ENCODE measurements at places on chromosomes 6 and 20. TPM values are rescaled to one million over a fixed set of nuclear protein-coding genes. Genes with fewer than 3 reads are reported as not detected.

PBX2 gene
- 97.7 TPM for total RNA-seq

CRISP3 gene
- not detected for total RNA-seq

SLC17A1 gene
- total RNA-seq: 0.15 TPM

CST1 gene
- total RNA-seq: not detected

KIF13A gene
- total RNA-seq: 0.27 TPM

PTCHD4 gene
- total RNA-seq: not detected

HLA-DRA gene
- 242 TPM for total RNA-seq

FAM209B gene
- 2.7 TPM for total RNA-seq

ANGPT4 gene
- not detected for total RNA-seq

TIAM2 gene
- total RNA-seq: 7.6 TPM

LY6G6F gene
- total RNA-seq: not detected

CFAP61 gene
- not detected for total RNA-seq

HS3ST5 gene
- total RNA-seq: not detected

MEP1A gene
- total RNA-seq: not detected

ROS1 gene
- not detected for total RNA-seq

MYO6 gene
- total RNA-seq: 0.47 TPM

PMEPA1 gene
- total RNA-seq: not detected

SALL4 gene
- 0.12 TPM for total RNA-seq

IPCEF1 gene
- 6.7 TPM for total RNA-seq

RCAN2 gene
- total RNA-seq: 6.4 TPM

PLEKHG1 gene
- 1.2 TPM for total RNA-seq

PNRC1 gene
- 79.9 TPM for total RNA-seq

PCMTD2 gene
- total RNA-seq: 47.2 TPM

SEL1L2 gene
- not detected for total RNA-seq

LAMA2 gene
- total RNA-seq: 0.93 TPM

C6orf58 gene
- total RNA-seq: not detected

WFDC12 gene
- total RNA-seq: not detected

TREML4 gene
- not detected for total RNA-seq

TP53TG5 gene
- total RNA-seq: not detected

RNF39 gene
- not detected for total RNA-seq
